MM.1S (cell line): ENCODE measurements at places on chromosomes 16 and 17.
A peak's percentile ranks its signal among the peaks of the same experiment; 100 is the strongest.

DNA sequence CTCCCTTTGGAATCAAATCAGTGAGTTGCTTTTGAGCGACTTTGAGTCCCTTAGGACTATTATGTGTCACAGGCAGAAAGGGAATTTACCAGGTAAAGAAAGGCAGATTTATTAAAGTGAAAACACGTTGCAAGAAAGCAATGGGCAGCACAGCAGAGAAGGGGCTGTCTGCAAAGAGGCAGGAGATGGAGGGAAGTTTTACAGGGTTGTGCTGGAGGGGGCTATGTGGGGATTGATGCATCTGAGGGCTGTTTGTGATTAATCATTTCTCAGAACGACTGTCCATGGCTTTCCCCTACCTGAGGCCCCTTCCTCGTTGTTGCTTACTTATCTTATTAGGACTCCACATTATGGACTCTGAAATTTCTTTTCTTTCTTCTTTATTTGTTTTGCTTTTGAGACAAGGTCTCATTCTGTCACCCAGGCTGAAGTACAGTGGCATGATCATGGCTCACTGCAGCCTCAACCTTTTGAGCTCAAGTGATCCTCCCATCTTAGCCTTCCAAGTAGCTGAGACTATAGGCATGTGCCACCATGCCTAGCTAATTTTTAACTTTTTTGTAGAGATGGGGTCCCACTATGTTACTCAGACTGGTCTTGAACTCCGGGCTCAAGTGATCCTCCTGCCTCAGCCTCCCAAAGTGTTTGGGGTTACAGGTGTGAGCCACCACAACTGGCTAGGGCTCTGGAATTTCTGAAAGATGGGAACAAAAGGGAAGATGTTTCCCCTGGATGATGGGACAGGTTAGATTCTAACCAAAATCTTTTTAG is 5.5 kb downstream of the WWP2 start:
- H3K27ac ChIP-seq = no peak overlapping the region
- peaks cover 7% of the 10 kb centered on the region; the same call in 1 of the 2 replicates for H3K4me1 ChIP-seq

GRCh38 chr17:13084420-13084819 is 66.6 kb upstream of the ELAC2 start:
- no peaks in the 10 kb centered on the region for H3K27me3 ChIP-seq
- no peak for DNase-seq
- no peak overlapping the region for H3K4me3 ChIP-seq
- H3K4me1 ChIP-seq = no peaks in the 10 kb centered on the region
- H3K36me3 ChIP-seq = no peaks in the 10 kb centered on the region
- H3K27ac ChIP-seq = no peak overlapping the region

- H3K4me1 ChIP-seq = no peaks in the 10 kb centered on the region
- peaks cover 54% of the 10 kb centered on the region for H3K27me3 ChIP-seq
- H3K27ac ChIP-seq = no peak overlapping the region
These were observed 93.6 kb upstream of the CIBAR2 start for GRCh38 chr16:85205747-85206471.

DNA sequence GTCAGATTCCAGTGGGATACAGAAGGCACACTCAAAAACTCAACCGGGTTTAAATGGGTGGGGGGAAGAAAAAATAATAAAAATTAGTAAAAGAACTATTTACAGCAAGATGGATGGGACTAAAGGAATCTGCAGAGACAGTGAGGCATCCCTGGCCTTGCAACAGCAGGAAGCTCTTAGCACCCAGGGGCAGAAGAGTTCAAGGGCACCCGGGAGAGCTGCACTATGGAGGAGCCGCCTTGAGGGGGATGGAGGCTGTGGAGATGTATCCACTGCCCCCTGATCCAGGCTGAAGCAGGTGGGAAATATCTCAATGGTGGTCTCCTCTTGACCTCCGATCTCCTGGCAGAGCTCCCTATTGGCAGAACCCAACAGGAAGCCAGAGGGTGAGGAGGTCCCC is 69.4 kb upstream of the NFAT5 start:
- no peak for DNase-seq
- H3K27ac ChIP-seq = no peak overlapping the region
- H3K4me1 ChIP-seq = no peaks in the 10 kb centered on the region

- no peak overlapping the region for H3K27ac ChIP-seq
- peaks cover 14% of the 10 kb centered on the region; the same call in 1 of the 2 replicates for H3K27me3 ChIP-seq
- no peaks in the 10 kb centered on the region for H3K4me1 ChIP-seq
- H3K36me3 ChIP-seq = no peaks in the 10 kb centered on the region
- DNase-seq = no peak
These were observed 93.4 kb downstream of the AMFR start for GRCh38 chr16:56331915-56332314.

GRCh38 chr16:8946544-8946943 is 17.2 kb downstream of the USP7 start:
- no peaks in the 10 kb centered on the region for H3K27me3 ChIP-seq
- peaks cover 81% of the 10 kb centered on the region for H3K4me1 ChIP-seq
- DNase-seq = no peak
- no peak overlapping the region for H3K4me3 ChIP-seq

DNA sequence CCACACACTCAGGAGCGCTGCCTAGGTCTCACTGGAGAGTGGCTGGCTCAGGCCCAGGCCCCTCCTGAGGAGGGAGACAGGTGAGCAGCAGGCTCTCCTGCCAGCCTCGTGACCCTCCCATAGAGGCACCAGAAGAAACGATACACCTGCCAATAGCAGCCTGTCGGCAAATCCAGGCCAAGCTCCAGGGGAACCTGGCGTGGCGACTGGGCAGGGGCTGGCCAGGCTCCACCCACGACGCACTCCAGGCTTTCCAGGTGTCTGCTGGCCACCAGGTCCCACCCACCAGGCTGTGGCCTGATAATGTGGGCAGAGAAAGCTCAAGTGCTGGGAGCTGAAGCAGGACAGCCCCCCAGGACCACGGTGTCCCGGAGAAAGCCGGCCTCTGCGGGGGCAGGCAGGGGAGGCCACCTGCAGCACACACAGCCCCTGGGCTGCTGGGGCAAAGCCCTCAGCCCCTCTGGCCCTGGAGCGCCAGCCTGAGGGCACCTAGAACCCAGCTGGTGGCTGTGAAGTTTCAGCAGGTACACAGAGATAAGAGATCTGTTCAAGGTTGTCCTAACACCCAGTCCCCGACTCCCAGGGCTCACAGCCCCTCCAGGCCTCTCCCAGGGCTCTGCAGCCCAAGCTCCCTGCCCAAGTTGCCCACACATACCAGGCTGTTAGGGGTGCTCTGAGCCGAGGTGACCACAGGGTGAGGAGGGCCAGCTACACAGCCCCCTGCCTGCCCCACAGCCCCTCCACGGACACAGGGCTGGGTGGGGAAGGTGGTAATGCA is 2.4 kb downstream of the PGAP6 start:
- H3K27ac ChIP-seq = no peak overlapping the region
- no peak overlapping the region for H3K4me3 ChIP-seq
- H3K4me1 ChIP-seq = 0 out of 2 replicates have a peak, but pooled peaks cover 3% of the 10 kb centered on the region
- DNase-seq = no peak
- no peaks in the 10 kb centered on the region for H3K36me3 ChIP-seq
- H3K27me3 ChIP-seq = no peaks in the 10 kb centered on the region

- no peak for DNase-seq
- H3K36me3 ChIP-seq = no peaks in the 10 kb centered on the region
- no peak overlapping the region for H3K4me3 ChIP-seq
- no peaks in the 10 kb centered on the region for H3K27me3 ChIP-seq
- H3K4me1 ChIP-seq = no peaks in the 10 kb centered on the region
These were observed 18.1 kb downstream of the SPOP start for GRCh38 chr17:49659661-49660382.

- no peak for DNase-seq
- H3K27me3 ChIP-seq = no peaks in the 10 kb centered on the region
- peak overlapping the region; percentile 85 for H3K27ac ChIP-seq
- H3K4me1 ChIP-seq = peaks cover 50% of the 10 kb centered on the region
- H3K4me3 ChIP-seq = peak overlapping the region; percentile 26
These were observed 2.8 kb upstream of the NR1D1 start for GRCh38 chr17:40103071-40103661.

- H3K27me3 ChIP-seq = 0 out of 2 replicates have a peak, but pooled peaks cover 4% of the 10 kb centered on the region
- no peaks in the 10 kb centered on the region for H3K36me3 ChIP-seq
- H3K27ac ChIP-seq = no peak overlapping the region
- peaks cover 13% of the 10 kb centered on the region; the same call in 1 of the 2 replicates for H3K4me1 ChIP-seq
These were observed 297.5 kb downstream of the CDH13 start for GRCh38 chr16:82924075-82924854.

- H3K27me3 ChIP-seq = no peaks in the 10 kb centered on the region
- H3K4me1 ChIP-seq = peaks cover 11% of the 10 kb centered on the region
- no peak overlapping the region for H3K27ac ChIP-seq
- H3K36me3 ChIP-seq = no peaks in the 10 kb centered on the region
- DNase-seq = no peak
These were observed 5.4 kb downstream of the NQO1 start for GRCh38 chr16:69720822-69721430.

DNA sequence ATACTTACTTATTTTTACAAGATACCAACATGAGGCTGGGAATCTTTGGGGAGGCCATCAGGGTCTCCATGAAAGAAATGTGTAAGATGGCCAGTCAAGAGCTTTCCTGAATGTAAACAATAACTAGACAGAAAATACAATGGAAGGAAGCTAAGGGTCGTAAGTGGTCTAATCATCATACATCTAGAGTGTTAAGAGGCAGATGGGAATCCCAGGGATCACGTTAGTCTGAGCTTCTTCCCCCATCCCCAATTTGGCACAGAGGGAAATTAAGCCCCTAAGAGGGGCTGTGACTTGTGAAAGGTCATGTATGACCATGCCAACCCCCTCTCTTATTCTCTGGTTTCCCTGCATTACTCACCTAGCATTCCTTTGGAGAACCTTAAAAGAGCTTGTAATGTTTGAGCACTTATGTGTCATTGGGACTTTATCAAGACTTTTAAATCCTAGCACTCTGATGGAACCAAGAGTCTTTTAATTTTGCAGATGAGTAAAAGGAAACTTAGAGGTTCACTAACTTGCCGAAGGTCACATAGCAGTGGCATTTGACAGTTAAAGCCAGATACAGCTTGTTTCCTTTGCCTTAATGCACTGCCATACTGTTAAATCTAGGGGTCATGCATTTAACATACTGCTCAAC is 46.1 kb downstream of the DCUN1D3 start:
- no peak for DNase-seq
- H3K4me3 ChIP-seq = no peak overlapping the region
- H3K27me3 ChIP-seq = no peaks in the 10 kb centered on the region
- no peaks in the 10 kb centered on the region for H3K36me3 ChIP-seq

DNA sequence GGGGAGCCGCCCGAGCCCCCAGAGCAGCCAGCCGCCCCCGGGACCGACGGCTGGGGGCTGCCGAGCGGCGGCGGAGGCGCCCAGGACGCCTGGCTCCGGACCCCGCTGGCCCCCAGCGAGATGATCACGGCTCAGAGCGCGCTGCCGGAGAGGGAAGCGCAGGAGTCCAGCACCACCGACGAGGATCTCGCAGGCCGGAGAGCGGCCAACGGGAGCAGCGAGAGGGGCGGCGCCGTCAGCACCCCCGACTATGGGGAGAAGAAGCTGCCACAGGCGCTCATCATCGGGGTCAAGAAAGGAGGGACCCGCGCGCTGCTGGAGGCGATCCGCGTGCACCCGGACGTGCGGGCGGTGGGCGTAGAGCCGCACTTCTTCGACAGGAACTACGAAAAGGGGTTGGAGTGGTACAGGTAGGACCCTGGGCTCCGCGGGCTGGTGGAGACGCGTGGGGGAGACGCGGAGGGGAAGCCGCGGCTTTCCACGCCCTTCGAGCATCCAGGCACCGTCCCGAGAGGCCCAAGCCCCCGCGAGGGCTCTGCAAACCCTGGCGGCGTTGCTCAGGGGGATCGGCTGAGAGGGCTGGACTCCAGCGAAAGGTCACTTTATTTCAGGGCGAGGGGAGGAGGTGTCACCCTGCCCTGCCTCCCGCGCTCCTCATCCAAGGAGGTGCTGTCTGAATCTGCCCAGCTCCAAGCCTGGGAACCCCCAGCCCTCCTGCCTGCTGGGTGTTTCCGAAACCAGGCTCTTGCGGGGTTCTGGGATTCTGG is 1.2 kb downstream of the HS3ST4 start:
- H3K4me3 ChIP-seq = no peak overlapping the region
- H3K4me1 ChIP-seq = no peaks in the 10 kb centered on the region
- H3K27me3 ChIP-seq = peaks cover 31% of the 10 kb centered on the region

DNA sequence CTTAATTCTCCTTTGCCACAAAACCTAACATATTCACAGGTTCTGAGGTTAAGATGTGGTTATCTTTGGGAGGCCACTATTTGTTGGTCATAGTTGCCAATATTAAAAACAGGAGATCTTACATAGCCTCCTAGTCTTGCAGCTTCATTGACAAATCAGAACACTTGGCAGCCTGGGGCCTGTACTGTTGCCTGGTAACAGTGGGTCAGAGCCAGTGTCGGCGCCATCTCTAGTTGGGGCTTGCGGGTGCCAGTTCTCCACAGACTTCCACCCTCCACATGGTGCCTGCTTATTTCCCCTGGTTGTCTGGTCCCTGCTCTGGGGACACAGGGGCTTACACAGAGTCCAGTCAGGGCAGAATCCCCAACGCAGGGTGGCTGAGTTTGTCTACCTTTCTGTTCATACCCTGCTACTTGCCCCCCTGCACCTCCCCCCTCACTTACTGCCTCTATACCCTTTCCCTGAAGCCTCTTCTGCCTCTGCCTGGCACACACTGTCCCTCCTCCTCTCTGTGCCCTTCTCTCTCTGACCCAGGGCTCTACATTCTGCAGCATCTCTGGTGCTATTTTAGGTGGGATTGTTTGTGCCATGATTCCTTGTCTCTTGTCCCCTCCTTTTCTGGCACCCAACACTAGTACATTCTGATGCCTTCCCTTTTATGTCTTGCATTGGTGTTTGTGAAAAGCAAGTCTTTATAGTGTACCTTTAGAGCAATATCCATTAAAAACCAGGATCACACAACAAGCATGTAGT is 13.4 kb downstream of the EPN2 start:
- no peaks in the 10 kb centered on the region for H3K4me1 ChIP-seq
- no peak for DNase-seq
- H3K36me3 ChIP-seq = no peaks in the 10 kb centered on the region

- H3K4me1 ChIP-seq = peaks cover 48% of the 10 kb centered on the region
- no peaks in the 10 kb centered on the region for H3K36me3 ChIP-seq
- no peaks in the 10 kb centered on the region for H3K27me3 ChIP-seq
- no peak overlapping the region for H3K4me3 ChIP-seq
These were observed 22.4 kb upstream of the HERPUD1 start for GRCh38 chr16:56909527-56909979.

DNA sequence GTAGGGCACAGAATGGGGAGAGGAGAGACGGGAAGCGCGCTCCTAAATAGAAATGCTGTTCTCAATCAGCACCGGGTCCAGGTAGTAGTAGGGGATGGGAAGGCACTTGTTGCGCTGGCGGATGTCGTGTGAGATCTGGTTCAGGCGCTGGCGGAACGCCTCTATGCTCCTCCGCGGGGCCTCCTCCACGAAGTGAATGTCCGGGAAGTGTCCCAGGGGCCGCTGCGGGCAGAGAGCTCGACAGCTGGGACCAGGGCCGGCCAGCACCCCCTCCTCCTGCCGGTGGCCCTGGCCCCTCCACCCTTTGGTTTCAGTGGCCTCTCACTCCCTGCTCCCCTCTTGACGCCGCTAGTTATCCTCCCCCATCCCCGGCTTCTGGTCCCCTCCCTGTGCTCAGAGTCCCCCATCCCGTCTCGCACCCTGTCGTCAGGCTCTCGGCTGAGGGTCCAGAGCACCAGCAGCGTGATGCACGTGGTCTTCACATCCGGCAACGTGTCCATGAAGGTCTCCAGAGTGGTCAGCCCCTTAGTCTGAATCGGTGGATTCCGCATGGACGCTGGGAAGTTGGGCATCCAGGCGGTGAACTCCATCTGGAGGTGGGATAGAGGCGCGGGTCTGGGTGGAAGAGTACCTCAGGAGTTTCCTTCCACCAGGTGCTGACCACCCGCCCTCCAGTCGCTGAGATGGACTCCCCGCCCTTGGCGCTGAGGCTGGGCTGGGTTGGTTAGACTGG is 14.6 kb downstream of the ALOX12B start:
- H3K4me3 ChIP-seq = no peak overlapping the region
- H3K36me3 ChIP-seq = no peaks in the 10 kb centered on the region
- H3K27me3 ChIP-seq = peaks cover 95% of the 10 kb centered on the region
- H3K27ac ChIP-seq = no peak overlapping the region
- no peaks in the 10 kb centered on the region for H3K4me1 ChIP-seq
